Panc1 (cell line): ENCODE measurements at places on chromosomes 5 and 9.

- no peak for DNase-seq
These were observed 19.7 kb upstream of the GDA start for GRCh38 chr9:72129271-72130156.

DNA sequence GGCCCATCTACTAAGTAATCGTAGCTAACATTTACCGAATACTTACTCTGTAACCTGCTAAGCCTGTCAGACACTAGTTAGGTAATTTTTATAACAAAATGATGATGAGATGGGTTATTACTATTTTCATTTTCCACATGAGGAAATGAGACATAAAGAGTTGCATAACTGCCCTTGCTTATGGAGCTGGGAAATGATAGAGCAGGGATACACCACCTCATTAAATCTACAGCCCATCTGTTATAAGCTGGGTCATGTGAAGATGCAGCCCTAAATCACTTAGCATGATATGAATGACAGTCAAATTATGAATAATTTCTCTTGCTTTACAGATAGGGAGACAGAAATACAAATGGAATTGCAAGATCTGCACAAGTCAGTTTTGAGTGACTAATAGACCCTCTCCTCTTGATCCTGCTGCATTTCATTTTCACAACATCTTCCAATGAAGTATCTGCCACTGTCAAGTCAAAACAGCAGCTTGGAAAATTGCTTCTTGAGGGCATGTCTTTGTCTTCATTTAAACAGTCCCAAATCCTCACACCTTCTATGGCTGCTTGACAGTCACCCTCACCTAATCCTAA, 364.7 kb downstream of the PRELID2 start:
- no peak for DNase-seq

- no peak for DNase-seq
These were observed 75.5 kb downstream of the RAI14 start for GRCh38 chr5:34731435-34732232.

GRCh38 chr9:135905380-135906258, 1.7 kb downstream of the CAMSAP1 start:
- DNase-seq: no peak

- no peak for DNase-seq
These were observed 74.3 kb upstream of the SSBP2 start for GRCh38 chr5:81825237-81825636.
